ENCODE measurements at places on chromosomes 3 and 15.

DNA sequence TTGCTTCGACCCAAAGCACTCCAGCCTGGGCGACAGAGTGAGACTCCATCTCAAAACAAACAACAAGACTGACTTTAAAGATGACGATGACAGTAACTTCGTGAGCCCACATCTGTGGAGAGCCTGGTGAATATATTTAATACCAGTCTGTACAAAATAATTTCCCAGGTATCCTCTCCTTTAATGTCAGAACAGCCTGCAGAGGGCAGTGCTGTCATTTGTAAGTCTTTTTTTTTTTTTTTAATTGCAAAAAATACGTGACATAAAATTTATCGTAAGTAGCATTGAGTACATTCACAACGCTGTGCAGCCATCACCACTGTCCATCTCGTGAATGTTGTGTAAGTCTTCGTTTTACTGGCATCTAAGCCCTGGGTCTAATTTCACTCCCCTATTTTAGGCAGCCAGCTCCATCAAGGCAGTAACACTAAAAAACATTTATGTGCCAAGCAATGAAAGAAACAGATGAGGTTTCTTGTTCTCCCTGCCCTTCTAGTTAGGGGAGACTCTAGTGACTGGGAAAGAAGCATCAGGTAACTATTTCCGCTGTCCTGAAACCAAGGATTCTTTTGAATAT is 1.4 kb downstream of the HTD2 start:
- DNase-seq: no peak

- DNase-seq: no peak
Observed at GRCh38 chr3:112302150-112302830, 8.3 kb upstream of the SLC9C1 start.

DNA sequence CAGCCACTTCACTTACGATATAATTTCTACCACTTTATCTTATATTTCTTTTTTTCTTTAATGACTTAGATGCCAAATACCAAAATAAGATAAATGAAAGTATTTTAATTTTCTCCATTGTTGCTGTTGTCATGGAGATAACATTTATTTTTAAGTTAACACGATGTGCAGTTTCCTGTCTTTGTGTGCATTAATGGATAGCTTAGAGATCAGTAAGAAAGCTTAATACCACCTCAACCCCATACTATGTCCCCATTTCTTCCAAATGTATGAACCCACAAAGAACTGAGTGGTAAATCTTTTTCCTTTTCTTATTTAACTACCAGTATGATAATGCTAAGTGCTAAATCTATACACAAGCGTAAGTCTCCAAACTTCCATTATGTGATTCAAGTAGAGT is 17.1 kb downstream of the PCNP start:
- DNase-seq: no peak

DNA sequence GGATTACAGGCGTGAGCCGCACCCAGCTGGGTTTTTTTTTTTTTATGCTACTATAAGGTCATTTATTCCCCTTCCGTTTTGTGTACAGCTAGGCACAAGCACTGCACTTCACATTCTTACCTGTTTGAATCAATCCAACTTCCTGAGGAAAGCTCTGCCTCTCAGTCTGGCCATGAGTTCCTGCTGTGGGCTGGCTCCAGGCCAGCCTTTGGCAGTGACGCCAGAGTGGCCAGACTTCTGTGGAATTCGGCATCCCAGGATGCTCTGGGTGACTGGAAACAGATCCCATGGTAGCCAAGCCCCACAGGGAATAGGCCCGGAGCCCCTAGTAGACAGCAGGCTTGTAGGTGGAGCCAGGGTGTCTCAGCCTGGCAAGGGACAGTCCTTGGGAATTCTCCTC is 21.5 kb upstream of the TIMP4 start:
- no peak for DNase-seq

DNA sequence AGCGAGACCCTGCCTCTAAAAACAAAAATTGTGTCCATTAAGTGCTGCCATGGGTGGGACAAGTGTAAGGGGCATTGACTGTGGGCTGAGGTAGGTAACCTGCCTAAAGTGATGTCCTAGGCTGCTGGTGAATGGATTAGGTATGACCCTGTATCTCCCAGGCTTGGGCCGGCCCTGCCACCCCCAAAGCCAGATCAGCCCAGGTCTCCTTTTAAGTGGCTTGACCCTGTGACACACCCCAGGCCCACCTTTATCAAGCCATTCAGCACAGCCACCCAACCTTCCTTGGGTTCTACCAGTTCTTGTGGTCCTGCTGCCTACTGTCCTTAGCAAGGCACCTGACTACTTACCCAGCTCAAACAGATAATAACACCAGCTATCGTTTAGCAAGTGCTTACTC is 18.7 kb downstream of the CIB2 start:
- no peak for DNase-seq

DNA sequence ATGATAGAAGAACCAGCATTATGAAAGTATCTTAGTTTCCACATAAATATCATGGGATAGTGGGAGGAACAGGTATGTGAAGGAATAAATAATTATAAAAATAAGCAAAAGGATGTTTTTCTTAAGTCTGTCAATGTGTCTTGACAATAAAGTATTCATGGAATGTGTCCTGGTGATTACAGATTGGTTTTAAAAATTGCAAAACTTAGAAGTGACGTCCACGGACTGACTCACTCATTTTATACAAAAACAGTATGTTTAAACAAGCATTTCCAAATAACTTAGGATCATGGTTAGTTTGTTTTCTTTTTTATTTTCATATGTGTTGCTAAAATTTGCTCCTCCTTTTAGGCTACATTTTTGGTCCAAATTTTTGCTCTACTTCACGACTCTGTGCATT is 687.0 kb upstream of the NECTIN3 start:
- no peak for DNase-seq

DNA sequence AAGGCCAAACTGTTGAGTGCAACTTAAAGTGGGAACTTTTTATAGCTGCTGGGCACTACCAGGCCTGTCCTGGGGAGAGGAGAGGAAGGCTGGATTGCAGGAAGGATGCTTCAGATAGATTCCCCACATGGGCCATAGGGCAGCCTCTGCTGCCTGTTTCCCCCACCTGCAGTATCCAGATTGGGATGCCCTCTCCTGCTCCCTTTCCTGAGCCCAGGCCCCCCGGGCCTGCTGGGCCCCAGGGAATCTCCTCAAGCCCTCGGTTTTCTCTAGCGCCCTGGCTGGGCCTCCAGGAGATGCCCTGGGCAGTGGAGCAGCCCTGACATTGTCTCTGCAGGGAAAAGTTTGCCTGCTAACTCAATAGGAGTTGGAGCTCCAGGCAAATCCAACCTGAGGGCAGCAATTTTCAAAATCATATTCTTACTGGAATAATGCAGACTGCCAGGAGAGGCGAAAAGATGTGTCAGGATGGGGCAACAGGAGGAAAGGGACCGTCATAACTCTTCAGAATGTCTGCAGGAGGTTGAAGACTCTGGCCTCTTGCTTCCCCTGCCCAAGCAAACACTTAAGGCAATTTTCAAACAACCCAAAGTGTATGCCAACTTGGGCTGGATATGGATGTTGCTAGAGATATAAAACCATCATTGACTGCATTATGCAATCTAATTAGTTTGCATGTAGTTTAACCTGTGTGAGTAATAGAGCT is 4.4 kb downstream of the NR2F2 start:
- no peak for DNase-seq

GRCh38 chr3:131110087-131110486 is 83.4 kb downstream of the NEK11 start:
- no peak for DNase-seq

DNA sequence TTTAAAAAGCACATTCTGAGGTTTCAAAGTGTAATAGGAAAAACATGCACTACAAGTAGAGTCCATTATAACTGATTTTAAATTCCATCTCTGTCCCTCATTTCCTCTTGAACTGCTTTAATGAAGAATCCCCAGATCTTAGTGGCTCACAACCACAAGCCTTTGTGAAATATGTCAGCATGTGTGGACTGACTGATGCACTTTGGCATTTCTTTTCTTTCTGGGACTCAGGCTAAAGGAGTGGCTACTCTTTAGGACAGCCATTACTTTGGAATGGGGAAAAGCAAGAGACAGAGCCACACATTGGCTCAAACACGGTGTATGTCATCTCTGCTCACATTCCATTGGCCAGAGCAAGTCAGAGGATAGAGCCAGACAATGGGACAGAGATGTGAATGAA is 139.6 kb downstream of the GRM7 start:
- no peak for DNase-seq

DNA sequence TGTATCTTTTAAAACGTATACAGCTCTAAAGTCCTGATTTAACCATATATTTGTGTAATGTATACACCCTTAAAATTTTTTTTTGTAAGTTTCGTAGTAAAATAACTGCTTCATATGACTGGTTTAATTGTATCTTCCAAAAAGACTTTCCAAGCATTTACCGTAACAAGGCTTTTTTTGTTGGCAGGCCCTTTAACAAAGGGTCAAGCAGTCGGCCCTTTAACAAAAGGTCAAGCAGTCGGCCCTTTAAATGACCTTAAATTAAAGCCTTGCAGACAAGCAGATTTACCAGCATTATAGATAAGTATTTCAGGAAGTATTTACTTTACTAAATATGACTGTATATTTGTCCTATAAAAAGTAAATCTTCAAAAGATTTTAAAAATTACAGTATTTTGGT is 28.1 kb downstream of the TSC22D2 start:
- no peak for DNase-seq

DNA sequence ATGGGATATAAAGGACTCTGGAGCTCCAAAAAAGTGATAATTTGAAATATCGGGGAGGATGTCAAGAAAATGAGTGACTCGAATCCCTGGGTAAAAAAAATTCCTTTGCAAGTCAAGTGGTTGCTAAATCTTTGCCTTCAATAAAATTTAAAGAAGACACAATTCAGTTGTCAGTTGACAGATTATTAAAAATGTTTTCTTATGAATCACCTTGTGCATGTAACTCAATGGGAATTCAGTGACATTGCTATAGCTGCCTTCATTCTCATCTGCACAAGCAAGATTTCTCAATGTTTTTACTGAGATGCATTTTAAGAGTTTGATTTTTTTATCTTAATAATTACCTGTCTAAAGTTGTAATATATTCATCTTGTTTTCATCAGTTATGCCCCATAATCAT is 264.0 kb upstream of the IL12A start:
- DNase-seq: no peak

DNA sequence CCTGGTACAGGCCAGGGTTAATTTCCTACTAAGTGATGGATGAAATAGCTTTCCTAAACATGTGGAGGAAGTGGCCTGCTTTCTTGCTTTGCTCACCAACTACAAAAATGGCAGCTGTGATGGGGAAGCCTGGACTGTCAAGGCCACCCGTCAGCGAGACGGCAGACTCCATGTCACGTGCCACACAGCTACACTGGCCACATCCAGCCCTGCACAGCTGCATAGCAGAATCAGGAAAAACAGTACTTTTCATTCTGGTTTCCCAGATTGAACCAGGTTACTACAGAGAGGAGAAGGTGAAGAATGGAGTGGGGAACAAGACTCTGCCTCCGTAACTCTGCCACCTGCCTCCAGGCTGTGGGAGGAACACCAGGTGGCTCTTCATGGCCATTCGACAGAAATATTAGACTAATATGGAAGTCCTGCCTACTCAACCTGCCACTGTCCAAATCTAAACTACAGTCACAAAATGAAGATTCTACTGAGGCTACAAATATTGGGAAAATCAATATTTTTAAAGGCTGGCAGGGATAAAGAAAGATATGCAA is 174.3 kb downstream of the MAGI1 start:
- DNase-seq: no peak

DNA sequence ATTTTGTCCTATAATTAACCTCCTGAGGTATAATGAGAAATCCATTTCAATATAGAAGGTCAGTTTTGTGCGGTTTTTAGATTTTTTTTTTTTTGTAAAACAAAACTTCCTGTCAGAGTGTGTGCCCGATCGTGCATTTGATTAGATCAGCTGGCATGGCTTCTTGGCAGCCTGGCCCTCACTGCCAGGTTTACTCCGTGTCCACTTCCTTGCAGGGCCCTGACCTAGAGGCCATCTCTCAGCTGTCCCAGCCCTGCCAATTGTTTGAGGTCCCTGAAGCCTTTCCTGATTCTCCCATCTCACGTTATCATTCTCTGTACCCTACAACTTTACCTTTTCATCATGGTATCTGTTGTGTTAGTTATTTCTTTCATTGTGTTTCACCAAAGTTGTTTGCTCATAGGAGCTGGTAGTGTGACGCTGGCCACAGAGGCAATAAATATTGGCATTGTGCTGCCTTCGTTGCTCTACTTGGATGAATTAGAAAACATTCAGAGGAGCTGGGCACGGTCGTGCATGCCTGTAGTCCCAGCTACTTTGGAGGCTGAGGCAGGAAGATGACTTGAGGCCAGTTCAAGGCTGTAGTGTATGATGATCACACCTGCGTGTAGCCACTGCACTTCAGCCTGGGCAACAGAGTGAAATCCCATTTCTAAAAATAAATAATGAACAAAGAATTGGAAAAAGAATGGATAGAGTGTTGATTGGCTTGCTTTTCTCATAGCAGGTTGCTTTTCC is 202.0 kb downstream of the GHSR start:
- DNase-seq: no peak

DNA sequence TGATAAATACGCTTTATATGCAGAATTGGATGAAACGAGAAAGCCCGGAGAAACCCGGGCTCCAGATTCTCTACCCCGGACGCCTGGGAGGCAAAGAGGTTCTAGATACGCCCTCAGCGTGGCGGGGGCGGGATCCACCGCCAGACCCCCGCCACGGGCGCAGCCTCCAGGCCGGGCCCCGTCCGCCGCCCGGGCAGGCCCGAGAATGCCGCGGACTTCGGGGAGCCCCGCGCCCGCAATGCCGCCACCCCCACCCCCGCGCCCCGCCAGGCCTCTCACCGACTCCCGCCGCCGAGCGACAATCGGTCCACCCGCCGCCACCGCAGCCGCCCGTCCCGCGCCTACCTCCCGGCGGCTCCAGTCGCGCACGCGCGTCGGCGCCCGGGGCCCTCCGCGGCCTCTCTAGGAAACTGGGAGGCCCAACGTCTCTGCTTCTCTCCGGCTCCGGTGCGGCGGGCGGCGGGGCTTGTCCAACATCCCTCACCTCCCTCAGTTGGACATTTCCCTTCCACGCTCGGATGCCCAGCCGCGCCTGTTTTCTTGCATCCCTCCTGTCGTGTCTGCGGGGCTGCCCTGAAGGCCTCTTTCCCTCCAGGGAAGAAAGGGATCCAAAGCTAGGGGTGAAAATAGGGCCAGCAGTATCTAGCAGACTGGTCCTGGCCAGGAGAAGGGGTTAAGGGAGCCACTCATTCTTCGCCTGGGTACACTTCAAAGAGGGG is at the start of gene ZNF445:
Gene ZNF445 (minus strand): TSS at position 359 of the 719 bp plus-strand sequence. CDS start 22,121 bp downstream, outside the sequence.
- DNase-seq: no peak

DNA sequence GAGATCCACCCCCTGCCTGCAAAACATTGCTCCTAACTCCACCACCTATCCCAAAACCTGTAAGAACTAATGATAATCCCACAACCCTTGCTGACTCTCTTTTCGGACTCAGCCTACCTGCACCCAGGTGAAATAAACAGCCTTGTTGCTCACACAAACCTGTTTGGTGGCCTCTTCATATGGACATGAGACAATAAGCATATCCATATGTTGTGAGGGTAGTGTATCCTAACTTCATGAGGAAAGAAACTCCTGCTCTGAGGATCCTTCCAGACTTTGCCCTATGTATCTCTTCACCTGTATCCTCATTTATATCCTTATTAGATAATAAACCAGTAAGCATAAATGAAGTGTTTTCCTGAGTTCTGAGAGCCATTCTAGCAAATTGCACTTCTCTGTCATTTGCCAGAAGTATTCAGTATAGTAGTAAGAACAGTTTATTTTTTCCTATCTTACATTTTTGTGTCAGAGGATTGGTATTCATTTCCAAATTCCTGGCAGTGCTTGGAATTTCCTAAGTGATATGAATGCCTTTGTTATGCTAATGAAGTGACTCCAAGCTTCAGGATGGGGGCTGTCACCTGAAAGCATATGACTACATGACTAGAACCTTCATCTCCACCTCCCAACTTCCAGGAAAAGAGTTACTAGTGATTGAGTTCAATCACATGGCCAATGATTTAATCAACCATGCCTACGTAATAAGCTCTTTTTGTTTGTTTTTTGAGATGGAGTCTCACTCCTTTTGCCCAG is 30.2 kb downstream of the TTBK2 start:
- no peak for DNase-seq
